ENCODE measurements at places on chromosomes 6 and 20. TPM values are rescaled to one million over a fixed set of nuclear protein-coding genes. Genes with fewer than 3 reads are reported as not detected.
A peak's percentile ranks its signal among the peaks of the same experiment; 100 is the strongest.

GRCh38 chr6:56729719-56730118 lies 87.0 kb upstream of the DST start:
- no peak for DNase-seq

DNA sequence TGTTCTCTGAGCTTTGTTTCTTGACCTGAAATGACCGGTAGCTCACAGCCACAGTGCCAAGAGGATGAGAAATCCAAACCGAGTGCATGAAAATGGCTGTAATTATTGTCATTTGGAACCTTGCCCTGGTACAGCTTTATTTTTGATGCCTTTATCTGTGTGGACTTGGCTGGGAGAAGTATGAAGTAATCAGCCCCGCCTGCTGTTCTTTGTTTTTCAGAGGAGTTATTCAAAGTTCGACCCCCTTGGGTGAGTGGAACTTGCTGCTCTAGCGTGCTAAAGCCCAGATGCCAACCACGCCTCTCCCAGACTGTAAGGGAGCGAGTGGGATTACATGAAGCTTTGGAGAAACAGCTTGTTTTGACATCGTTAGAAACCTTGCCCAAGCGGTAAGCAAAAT lies 48.3 kb downstream of the ECT2L start:
- DNase-seq, result no peak

DNA sequence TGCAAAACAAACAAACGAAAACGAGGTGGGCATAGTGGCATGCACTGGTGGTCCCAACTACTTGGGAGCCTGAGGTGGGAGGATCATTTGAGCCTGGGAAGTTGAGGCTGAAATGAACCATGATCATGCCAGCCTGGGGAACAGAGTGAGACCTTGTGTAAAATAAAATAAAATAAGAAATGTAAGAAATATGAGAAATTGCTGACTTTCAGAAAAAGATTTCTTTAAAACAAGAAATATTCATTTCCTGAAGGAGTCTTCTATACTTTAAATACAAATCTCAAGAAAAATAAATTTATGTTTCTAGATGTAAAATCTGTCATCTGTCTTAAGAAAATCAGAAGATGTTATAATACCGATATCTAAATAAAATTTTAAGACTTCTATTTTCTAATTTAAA lies 96.7 kb upstream of the ENPP5 start:
- no peak for DNase-seq

- DNase-seq, result peak; percentile 45
Observed at GRCh38 chr20:62409931-62410745, 3.1 kb upstream of the CABLES2 start.

DNA sequence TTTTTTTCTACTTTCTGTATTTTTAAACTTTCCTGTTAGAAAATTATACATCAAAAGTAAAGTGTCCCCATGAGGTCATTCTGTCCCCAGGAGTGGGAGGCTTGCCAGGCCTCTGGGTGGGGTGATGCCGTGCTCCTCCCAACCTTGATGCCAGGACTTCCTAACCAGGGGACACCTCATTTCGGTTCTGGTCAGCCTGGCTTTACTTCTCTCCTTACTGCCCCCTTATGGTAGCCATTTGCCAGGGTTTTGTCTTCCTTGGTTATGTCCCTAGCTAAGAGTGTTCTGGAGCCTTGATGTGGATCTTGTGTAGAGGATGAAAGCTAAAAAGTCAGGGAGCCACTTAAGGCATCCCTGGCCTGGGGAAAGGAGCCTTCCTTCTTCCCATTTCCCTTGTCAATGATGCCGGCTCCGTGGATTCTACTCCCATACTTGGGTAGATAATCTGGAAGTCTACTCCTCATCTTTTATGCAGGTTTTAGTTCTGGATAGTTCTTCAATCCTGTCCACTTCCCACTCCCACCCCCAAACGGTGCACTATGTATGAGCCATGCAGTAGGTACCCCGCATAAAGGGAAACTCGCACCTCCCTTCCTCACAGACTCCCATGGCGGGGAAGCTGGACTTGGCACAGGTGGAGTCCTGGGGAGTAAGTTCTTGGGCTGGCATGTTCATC lies 164.1 kb upstream of the SALL4 start:
- peak; percentile 6 for DNase-seq

DNA sequence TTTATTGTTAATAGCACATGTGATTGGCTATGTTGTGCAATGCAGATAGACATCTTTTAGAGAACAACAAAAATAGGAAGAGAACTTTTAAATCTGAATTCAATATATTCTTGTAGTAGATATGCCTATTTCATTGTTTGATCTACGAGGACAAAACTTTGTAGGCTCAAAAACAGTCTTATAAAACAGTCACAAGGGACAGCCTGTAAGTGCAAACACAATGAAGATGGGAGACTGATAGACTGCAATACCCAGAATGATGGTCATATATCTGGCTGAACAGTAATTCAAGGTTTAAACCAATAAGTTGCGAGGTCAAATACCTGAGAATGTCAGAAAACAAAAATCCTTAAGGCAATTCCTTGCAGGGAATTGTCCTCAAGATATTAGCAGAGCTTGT lies 1342.9 kb upstream of the ADGRB3 start:
- DNase-seq, result no peak

GRCh38 chr6:46996860-46997641 lies 45.1 kb downstream of the ADGRF1 start:
- no peak for DNase-seq

DNA sequence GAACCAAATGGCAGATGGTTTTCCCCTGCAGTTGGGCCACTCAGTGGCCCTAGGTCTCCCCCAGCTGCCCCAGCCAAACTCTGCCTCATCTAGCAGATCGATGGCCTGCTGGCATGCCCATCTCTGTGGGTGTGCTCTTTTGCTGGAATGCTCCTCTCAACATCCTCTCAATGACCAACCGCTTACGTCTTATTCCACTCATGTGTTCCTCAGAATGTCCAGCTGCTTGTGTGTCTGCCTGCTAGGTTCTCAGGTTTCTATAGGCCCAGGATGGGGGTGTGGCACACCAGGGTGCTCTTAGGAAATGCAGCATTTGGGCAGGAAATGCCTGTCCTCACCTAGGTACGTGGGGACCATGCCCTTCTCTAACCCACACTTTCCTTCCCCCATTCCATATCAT lies 509.9 kb upstream of the SYNCRIP start:
- DNase-seq, result no peak

DNA sequence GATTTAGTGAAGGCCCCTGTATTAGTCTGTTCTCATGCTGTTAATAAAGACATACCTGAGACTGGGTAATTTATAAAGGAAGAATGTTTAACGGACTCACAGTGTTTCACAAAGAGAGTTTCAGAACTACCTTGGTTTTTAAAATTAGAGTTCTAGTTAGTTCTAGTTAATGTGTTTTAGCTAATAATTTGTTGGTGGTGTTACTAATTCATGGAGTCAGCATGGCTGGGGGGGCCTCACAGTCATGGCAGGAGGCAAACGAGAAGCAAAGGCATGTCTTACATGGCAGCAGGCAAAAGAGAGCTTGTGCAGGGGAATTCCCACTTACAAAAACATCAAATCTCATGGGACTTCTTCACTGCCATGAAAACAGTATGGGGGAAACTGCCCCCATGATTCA lies 12.0 kb upstream of the SLC17A3 start:
- DNase-seq, result no peak

DNA sequence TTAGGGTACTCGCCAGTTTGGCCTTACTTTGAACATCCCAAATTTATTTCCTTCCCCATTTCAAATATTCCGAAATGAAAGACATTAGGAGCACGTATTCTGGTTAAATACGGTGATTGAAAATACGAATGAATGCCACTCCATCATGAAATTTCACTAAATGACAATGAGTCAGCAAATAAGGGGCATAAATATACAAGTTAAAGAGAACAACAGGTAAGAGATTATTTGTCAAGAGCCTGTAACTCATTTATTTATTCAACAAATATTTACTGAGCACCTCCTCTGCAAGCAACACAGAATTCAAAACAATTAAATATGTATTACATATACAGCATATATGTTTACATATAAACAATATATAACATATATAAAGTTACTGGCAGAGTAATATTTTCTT lies 44.8 kb downstream of the MYB start:
- no peak for DNase-seq

- DNase-seq, result no peak
Observed at GRCh38 chr6:68651011-68651985, 16.2 kb downstream of the ADGRB3 start.

DNA sequence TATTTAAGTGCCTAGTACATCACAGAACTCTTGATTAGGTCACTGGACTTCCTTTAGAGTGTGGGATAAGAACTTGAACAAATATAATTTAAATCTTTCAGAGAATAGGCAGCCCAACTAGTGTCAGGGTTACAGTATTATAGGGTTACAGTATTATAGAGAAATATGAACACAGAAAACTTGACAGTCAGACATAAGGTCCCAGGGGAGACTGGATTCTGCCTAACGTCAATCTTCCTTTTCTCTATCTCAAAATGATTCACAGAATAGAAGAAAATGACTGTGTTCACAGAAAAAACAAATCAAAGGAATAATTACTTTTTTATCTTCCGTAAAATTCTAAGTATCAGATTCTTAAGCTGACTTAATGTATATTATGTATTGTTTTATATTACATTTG lies 623.8 kb downstream of the HTR1B start:
- no peak for DNase-seq

- DNase-seq, result no peak
Observed at GRCh38 chr20:3085571-3086072, 1.1 kb upstream of the AVP start.

DNA sequence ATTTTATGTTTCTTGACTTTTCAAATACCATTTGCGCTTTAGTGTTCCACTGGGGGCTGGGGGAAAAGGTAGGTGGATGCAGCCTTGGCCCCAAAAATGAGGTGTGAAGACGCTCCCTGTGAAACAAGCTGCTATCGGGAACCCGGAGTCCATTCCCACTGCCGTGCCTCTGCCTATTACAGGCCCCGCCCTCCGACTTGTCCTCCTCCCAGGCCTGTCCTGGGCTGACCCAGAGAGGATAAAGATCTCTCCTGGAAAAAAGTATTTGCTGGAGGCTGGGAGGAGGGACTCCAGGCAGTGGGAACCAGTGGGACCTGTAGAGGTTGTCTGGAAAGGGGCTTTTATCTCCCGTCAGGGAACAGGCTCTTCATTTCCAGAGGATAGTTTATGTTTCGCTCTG lies 215.0 kb downstream of the SLC24A3 start:
- DNase-seq, result no peak

DNA sequence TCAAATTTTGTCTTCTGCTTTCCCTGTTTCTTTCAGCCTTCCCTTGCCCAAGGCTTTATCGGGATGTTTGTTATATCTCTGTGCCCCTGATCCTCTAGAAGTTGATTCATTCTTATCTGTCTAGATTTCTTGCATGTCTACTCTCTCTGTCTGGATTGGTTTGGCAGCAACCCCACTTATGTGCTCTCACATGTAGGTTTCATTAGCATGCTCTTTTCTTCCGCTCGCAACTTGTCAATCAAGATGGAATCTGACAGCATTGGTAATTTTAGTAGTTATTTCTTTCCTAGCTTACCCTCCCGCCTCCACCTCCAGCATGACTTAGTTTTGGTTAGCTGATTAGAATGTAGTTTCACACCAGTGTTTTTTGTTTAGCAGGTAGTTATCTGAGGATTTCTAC lies 39.3 kb downstream of the LRRC1 start:
- no peak for DNase-seq

- DNase-seq, result no peak
Observed at GRCh38 chr6:14440215-14440910, 322.8 kb downstream of the CD83 start.

DNA sequence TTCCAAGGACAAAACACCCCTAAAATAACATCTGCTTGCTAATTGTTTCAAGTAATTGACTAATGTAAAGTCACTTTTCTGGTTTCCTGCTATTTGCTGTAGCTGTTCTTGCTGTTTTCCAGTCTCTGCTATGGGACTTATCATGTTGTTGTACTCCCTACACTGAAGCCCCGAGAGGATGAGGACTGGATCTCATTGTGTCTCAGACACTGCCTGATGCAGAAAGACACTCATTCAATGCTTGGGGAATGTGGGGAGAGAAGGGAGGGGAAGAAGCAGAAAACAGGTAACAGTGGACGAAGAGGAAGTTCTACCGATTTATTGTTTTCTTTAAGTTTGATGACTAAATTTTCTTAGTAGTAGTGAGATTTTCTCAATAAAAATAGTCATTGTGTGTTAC lies 79.8 kb downstream of the DOK5 start:
- no peak for DNase-seq

DNA sequence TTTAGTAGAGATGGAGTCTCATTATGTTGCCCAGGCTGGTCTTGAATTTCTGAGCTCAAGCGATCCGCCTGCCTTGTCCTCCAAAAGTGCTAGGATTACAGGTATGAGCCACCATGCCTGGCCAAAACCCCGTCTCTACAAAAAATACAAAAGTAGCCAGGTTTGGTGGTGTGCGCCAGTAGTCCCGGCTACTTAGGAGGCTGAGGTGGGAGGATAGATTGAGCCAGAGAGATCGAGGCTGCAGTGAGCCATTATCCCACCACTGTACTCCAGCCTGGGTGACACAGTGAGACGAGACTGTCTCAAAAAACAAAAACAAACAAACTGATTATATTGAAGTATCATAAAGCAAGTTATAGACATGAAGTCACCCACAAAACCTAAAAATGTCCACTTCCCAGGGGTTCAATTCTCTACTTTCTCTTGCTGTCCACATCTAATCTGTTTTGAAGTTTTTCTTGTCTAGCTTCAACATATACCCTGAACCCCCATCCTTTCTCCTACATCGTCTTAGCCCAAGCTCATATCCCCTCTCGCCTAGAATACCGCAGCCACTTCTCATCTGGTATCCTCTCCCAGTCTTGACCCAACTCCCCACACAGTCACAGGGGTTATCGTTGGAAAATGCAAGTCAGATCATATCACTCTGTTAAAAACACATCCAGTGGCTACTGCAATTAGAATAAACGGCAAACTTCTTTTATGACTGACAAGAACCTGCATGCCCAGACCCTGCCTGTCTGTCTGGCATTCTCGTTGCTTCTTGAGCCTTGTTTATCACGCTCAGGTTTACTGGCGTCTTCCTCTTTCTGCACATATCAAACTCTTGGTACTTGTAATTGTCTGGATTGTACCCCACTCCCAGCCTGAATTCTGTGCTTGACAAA lies 20.1 kb upstream of the NCOA3 start:
- no peak for DNase-seq

DNA sequence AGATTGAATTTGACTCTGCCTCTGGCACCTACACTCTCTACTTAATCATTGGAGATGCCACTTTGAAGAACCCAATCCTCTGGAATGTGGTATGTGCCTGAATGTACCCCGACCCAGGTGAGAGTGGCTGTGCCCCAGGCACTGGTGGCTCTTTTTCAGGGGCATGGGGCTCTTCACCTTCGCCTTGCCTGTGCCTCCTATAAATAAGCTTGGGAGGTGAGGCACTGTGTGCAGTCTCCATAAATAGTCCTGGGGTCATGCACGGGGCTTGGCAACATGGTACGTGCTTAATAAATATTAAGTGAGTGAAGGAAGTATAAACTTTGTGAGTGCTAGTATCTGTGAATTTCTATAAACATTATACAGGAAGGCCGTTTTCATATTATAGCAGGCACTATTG lies 33.0 kb downstream of the GHRH start:
- no peak for DNase-seq

SLC17A1 gene
- total RNA-seq, result not detected

PHF1 gene
- 34.2 TPM for total RNA-seq

TMEM151B gene
- not detected for total RNA-seq

NKX2-2 gene
- total RNA-seq, result not detected

HLA-DRB5 gene
- total RNA-seq, result 29.2 TPM

HMGA1 gene
- total RNA-seq, result 318 TPM

DDO gene
- total RNA-seq, result not detected

EIF2S2 gene
- 92.9 TPM for total RNA-seq

MACROD2 gene
- total RNA-seq, result not detected

TUBB2B gene
- total RNA-seq, result not detected

CLPSL1 gene
- not detected for total RNA-seq

DYNLT2 gene
- 2.2 TPM for total RNA-seq

MRPL18 gene
- total RNA-seq, result 65.5 TPM

STAU1 gene
- 51.8 TPM for total RNA-seq

EFCAB8 gene
- total RNA-seq, result 0.94 TPM

BPIFA1 gene
- total RNA-seq, result not detected
